ENCODE measurements at places on chromosomes 6 and 20.

GRCh38 chr6:157569543-157569942 is 188.6 kb downstream of the ZDHHC14 start:
- no peak for DNase-seq

GRCh38 chr20:10779911-10780310 is 106.1 kb upstream of the JAG1 start:
- no peak for DNase-seq

DNA sequence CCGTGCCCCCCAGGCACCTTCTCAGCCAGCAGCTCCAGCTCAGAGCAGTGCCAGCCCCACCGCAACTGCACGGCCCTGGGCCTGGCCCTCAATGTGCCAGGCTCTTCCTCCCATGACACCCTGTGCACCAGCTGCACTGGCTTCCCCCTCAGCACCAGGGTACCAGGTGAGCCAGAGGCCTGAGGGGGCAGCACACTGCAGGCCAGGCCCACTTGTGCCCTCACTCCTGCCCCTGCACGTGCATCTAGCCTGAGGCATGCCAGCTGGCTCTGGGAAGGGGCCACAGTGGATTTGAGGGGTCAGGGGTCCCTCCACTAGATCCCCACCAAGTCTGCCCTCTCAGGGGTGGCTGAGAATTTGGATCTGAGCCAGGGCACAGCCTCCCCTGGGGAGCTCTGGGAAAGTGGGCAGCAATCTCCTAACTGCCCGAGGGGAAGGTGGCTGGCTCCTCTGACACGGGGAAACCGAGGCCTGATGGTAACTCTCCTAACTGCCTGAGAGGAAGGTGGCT is 960 bp downstream of the TNFRSF6B start:
- DNase-seq, result peak; percentile 50

DNA sequence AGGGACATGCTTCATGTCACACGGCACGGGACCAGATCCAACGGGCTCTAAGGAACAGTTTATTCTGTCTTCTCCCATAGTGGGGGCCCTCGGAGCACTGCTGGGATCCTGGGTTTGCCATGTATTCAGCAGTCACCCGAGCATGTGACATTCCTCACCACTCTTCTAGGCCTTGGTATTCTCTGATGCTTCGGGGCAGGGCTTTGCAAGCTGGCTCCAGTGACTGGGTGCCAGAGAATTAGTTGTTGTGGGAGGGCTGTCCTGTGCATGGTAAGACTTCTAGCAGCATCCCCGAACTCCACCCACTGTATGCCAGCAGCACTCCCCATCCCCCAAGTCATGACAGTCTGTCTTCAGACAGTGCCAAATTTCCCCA is 5.4 kb downstream of the CCN5 start:
- DNase-seq, result no peak

GRCh38 chr6:108841377-108841855 is 6.8 kb upstream of the ARMC2 start:
- no peak for DNase-seq

GRCh38 chr6:20978151-20978614 is 443.9 kb downstream of the CDKAL1 start:
- no peak for DNase-seq

- no peak for DNase-seq
These were observed 48.9 kb downstream of the RNASET2 start for GRCh38 chr6:166907373-166907841.

GRCh38 chr20:4998160-4998651 is 3.1 kb downstream of the SLC23A2 start:
- no peak for DNase-seq

GRCh38 chr6:141463237-141463977 is 669.3 kb upstream of the GJE1 start:
- DNase-seq, result no peak

- no peak for DNase-seq
These were observed 284.7 kb upstream of the CITED2 start for GRCh38 chr6:139659196-139659595.

- no peak for DNase-seq
These were observed 51.2 kb upstream of the UBR2 start for GRCh38 chr6:42512579-42512978.

DNA sequence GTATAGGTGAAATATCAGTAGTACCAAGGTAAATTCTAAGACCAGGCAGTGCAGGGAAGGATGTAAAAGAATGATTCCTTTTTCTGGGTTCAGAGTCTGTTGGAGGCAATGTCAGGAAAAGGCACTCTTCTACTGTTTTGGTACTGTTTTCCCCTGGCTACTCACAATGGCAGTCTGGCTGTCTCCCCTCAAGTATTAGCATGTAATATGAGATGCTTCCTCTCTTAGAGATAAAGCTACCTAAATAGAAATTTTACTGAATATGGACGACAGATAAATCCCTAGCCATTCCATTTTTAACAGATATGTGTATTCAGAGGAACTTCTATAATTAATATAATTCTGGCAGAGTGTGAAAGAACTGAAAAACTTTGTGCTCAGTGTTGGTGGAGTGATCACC is 3.5 kb downstream of the RNF8 start:
- no peak for DNase-seq

- no peak for DNase-seq
These were observed 17.2 kb downstream of the KLHL31 start for GRCh38 chr6:53648184-53648943.

DNA sequence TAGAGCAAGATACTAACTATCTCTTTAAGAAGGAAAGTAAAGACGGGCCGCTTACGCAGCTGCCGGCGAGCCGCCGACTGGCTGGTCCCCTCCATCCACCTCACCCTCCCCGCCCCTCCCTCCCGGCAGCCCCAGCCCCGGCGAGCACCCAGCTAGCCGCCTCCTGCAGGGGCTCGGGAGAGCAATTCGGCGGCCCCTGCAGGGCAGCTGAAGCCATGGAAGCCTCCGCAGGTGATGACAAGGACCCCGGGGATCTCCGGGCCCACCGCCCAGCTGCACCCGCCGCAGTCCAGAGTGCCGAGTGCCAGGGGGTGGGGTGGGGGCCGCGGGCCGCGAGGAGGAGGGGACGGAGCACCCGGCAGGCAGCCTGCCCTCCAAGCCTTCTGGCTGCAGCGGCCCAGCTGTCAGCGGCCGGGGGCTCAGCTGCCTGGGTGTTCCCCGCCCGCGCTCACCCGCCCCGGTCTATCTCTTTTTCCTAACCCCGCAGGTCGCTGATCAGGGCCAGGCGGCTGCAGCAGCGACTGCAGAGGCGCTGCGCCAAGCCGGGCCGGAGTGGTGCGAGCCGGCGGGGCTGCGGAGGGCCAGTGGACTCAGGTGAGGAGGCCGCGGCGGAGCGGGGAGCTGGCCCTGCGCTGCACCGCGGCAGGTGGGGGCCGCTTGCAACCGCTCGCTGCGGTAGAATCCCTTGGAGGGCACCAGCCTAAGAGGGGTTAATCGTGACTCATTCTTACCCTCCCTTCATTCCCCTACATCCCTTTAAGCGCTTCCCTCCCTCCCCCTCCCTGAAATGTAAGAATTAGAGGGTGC is at the start of gene SNPH:
Gene SNPH (plus strand): TSS at position 128 of the 807 bp plus-strand sequence. CDS start 29,946 bp downstream, outside the sequence.
- DNase-seq, result peak; percentile 77

GRCh38 chr6:159043947-159044346 is 844 bp downstream of the TAGAP start:
- DNase-seq, result no peak

DNA sequence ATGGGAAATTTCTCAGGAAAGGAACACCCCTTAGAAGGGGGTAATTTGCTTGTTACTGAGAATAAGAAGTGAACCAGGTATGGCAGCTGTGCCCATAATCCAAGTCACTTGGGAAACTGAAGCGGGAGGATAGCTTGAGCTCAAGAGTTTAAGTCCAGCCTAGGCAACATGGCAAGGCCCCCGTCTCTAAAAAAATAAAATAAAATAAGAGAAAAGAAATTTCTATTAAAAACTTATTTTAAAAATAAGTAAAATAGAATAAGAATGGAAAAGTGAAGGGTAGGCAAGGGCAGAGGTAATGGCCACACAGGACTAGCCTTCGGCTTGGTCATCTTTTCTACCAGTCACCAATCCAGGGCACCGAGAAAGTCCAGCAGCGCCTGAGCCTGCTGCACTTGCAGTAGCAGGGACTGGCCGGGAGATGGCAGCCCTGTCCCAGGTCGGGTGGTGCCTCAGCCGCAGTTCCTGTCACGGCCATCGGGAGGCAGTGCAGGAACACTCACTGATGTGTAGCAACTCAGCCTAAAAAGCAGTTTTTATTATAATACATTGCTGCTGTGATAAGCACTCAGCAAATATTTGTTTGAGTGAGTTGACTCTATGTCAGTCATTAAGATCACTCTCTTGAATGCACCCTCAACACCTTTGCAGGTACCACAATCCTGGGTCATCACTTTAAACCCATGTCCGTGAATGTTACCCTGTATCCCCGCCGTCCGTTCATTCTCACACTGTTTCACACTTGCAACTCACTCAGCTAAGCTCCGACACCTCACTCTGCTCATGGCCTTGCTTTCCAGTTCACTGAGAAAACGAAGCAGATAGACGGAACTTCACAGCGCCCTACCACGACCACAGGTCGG is 23.2 kb upstream of the GCM1 start:
- peak; percentile 84 for DNase-seq

DNA sequence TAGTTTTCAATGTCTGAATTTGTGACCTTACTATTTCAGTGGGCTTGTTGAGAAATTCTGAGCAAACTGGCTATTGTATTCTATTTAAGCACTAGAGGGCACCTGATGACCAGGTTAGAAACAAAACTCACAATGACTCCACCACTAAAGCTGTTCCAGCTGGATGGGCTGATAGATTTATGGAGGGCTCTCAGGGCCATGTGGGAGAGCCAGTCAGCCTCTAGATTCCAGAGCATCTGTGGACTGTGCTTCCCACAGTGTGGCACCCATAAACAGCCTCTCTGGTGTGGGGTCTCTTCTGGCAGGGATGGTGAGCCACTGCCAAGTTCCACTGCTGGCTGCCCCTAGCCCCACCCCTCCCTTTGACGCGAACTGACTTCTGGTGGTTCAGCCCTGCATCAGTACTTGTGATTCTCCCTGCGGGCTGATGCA is 29.2 kb downstream of the C6orf58 start:
- peak; percentile 48 for DNase-seq

DNA sequence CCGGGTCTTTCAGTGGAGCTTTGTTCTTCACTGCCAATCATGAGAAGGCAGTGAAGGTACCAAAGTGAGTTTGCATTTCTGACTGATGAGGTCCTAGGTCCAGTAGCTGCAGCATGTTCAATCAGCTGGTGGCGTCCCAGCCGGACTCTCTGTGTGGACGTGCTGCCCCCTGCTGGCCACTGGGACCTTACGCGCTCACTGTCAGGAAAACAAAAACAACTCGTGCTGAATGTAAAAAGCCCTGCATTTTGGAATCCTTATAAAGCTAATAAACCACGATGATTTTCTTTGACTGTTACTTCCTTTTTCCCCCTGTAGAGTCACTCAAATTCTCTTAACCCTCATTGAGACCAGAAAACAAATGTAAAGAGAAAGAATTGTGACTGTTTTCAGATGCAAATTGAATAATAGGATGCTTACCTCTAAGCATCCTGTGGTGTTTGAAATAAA is 4.9 kb upstream of the CD24 start:
- peak; percentile 79 for DNase-seq

DNA sequence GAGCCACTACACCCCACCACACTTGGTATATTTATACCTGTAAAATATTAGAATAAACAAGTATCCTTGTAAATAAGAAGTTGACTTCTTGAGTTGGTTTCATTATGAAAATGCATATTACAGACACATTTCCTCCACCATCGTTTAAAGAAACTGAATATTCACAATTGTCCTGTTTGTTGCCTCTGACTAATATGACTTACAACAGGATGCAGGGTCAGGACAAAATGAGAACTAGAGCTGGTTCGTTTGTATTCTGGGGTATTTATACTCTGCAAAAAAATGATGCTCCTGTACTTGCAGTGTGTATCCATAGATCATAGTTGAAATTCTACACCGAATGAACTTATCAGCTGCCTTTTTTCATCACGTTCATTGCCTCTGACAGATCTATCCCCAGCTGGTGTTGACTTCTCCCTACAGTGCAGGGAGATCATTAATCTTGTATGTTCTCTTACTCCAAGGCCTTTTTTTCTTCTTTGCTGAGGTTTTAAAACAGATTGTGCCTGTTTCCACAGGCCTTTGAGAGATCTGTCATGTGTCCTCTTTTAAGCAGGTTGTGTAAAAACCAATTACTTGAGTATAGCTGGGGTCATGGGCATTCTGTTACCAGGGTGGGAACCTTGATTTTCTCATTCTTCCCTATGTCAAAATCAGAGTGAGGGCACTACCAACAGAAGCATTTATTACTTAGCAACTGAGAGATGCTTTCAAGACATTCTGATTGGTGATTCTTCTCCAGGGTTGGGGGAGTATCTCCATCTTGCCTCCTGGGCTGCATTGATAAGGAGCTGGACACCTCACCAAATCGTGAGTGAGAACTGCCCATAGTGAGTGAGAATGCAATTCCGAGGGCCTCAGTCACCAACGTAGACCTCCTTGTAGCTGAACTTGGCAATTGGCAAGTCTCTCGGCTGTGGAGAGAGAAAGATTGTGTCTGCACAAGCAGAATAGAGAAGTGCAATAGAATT is 78.8 kb upstream of the CD83 start:
- no peak for DNase-seq

- DNase-seq, result peak; percentile 15
These were observed 202.6 kb downstream of the CD109 start for GRCh38 chr6:73898599-73898998.

- no peak for DNase-seq
These were observed 20.9 kb downstream of the IL17A start for GRCh38 chr6:52207066-52207465.

- DNase-seq, result no peak
These were observed 64.1 kb upstream of the FOXC1 start for GRCh38 chr6:1545654-1546053.

GRCh38 chr6:68975064-68975463 is 340.0 kb downstream of the ADGRB3 start:
- peak; percentile 25 for DNase-seq

DNA sequence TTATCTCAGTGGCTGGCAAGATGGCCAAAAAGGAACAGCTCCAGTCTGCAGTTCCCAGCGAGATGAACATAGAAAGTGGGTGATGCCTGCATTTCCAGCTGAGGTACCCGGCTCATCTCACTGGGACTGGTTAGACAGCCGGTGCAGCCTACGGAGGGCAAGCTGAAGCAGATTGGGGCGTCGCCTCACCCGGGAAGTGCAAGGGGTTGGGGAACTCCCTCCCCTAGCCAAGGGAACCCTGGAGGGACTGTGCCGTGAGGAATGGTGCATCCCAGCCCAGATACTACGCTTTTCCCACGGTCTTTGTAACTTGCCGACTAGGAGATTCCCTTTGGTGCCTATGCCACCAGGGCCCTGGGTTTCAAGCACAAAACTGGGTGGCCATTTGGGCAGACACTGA is 324.7 kb downstream of the GJA1 start:
- DNase-seq, result no peak
